ENCODE measurements at places on chromosomes 11 and 22. TPM values are rescaled to one million over a fixed set of nuclear protein-coding genes. Genes with fewer than 3 reads are reported as not detected.

Gene SC5D
- 20.8 TPM for total RNA-seq

Gene CRYAB
- total RNA-seq, result 2.4 TPM

Gene WBP2NL
- 35.9 TPM for total RNA-seq

- DNase-seq, result no peak
These were observed 17.5 kb upstream of the TMEM184B start for GRCh38 chr22:38290347-38290746.

- no peak for DNase-seq
These were observed 6.9 kb downstream of the AQP11 start for GRCh38 chr11:77596626-77597025.
